ENCODE measurements at places on chromosomes 12 and 14.

DNA sequence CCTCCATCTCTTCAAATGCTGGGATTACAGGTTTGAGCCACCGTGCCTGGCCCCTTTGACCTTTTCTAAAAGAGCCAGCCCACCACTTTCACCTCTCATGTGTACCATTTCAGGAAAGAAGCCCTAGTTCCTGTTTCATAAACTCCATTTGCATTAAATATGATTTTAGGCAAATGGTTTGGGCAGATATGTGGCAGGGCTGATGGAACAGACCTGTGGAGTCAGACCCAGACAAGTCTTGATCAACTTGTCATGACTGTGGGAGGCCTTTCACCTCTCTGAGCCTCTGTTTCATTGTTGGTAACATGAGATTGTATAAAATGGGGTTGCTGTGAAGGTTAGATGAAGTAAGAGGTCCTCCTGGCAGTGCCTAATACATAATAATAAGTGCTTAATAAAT, 5.2 kb upstream of the MAP3K9 start:
- no peak for DNase-seq

GRCh38 chr12:77025782-77026314, 39.5 kb downstream of the E2F7 start:
- no peak for DNase-seq

- no peak for DNase-seq
Measured at GRCh38 chr14:55911776-55912175, 206.4 kb upstream of the PELI2 start.

DNA sequence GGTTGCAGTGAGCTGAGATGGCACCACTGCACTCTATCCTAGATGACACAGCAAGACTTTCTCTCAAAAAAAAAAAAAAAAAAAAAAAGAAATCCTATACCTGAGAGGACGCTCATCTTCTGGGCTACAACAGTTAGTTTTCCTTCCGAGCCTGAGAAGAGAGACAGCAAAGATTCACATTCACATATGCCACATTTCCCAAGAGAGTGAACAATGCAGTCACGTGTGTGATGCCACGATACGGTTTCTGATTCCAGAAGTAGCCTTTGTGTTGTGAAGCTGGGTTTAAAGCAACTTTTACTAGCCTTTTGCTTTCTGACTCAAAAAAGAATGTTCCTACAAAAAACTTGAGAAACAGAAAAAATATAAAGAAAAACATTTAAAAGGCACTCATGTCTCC, 19.5 kb downstream of the GCN1 start:
- DNase-seq, result no peak

GRCh38 chr14:104889375-104889757, 24.3 kb downstream of the CEP170B start:
- DNase-seq, result no peak

DNA sequence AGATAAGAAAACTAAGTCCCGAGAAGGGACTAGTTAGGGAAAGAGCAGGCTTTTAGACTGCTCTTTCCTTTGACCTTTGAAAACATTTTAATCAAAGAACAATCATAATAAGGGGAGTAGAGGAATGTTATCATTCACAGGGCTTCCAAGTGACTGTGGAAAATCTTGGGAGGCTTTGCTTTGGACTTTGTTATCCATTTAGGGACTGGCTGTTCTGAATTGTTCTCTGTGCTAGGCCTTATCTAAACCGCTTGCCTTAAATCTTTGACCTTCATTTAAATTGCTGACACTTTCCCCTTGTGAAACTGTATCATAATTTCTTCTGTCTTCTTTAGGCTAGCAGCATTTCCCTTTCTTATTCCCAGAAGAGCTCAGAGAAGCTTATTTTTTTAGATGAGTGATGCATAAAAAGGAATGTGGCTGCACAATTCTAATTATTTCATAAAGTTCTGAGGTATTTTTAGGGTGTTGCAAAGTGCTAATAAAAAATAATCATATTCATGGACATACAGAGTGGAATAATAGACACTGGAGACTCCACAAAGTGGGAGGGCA, 9.5 kb upstream of the CALM1 start:
- no peak for DNase-seq

GRCh38 chr12:113391650-113392337, 11.9 kb downstream of the SDS start:
- no peak for DNase-seq

DNA sequence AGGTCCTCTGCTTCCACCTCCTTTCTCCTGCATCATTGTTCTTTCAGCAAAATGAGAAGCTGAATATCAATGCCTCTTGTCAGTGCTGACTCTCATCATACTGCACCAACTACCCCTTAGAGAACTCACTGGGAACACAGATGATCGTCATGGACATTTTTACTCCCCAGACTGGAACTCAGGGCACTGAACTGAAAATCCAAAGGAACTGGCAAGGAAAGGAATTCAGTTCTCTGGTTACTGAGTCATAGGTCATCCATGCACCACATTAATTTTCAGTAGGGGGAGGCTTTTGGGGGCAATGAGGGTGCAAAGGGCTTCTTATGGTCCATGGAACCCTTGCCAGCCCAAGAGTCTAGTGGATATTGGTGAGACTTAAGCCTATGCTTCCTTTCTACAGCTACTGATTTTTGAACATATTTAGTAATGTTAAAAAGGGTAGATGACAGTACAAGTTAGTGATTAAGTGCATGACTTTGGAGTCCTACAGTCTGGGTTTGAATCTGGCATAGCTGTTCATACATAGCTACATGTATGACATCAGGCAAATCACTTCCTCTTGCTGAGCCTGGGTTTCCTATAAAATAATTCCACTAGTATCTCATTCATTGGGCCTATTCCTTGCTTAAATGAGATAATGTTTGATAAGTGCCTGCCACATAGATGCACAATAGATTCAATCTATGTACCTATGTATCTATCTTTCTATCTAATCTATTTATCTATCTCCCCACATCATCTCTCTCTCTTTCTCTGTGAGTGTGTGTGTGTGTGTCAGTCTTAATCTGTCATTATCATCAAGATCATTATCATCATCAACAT, 29.2 kb downstream of the BBS10 start:
- no peak for DNase-seq

DNA sequence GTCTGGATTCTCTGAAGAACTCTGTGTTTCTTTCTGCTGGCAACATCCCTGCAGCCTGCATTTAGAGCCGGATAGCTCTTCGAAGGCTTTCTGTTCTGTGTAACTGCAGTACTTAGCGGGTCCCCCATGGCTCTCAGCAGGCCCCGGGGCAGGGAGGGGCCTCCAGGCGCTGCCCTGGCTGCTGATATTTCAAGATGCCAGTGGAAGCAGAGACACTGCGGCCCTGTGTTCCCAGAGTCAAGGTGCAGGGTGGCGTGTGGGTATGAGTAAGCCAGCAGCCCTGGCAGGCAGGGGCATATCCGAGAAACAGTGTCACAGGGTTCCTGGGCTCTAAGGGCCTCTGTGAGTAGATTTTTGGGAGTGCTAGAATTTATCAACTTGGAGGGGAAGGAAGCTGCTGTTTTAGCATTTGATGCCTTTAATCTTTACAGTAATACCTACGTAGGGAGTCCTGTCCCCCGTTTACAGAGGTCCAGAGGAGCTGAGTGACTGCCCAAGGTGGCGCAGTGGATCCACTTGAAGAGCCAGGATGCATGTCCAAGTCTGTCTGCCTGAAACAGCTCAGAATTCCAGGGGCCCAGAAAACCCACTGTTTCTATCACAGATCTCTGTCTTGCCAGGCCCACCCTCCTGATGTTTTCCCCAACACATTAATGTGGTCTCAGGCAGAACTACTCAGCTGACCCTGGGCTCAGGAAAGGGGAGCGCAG, 16.2 kb downstream of the ESRRB start:
- DNase-seq, result no peak

GRCh38 chr12:67455236-67455635, 186.1 kb downstream of the CAND1 start:
- DNase-seq, result no peak

DNA sequence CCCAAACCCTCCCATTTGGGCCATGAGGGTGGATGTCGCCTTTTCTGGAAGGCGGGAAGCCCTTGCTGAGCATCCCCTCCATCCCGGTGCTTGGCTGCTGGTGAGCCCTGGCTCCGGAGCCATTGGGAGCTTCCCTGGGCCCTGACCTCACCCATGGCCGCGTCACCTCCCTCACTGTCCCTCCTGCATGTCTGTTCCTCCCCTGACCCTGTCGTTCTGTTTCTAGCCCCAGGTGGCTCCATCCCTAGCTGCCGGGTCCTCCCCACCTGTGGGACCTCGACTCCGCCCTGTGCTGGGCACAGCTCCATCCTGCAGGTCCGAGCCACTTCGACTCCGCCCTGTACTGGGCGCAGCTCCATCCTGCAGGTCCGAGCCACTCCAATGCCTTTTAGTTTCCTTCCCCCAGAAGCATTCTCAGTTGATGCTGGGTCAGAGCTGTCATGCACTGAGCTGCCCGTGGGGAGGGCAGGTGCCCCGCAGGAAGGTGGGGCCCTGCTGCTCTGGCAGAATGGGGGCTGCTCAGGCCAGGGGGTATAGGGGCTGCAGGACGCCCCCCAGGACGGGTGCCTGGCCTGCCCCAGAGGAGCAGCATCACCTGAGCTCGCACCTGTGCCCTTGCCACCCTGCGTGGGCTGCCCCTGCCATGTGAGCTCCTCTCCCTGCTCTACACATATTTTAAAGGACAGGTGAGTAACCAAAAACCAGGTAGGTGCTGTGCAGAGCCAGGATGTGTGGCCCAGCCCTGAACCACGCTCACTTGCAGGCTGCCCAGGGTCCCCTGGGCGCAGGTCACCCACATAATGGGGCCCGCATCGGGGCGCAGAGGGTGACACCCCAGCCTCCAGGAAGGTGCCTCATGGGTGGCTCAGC, 19.0 kb downstream of the NOC4L start:
- no peak for DNase-seq

Measured in T follicular helper cell (primary cell).